Osteoblast (primary cell): ENCODE measurements at places on chromosomes 7 and 10. TPM values are rescaled to one million over a fixed set of nuclear protein-coding genes. Genes with fewer than 3 reads are reported as not detected.

LOXL4 gene
- total RNA-seq = 28.6 and 36.6 TPM in 2 replicates

ARHGEF35 gene
- total RNA-seq = 2.4 and 3.6 TPM in 2 replicates

ARHGAP19 gene
- 7.7 and 8.7 TPM in 2 replicates for total RNA-seq

HOXA6 gene
- total RNA-seq = 5.0 and 7.6 TPM in 2 replicates

SLC39A12 gene
- not detected in 2 replicates for total RNA-seq

TAF3 gene
- total RNA-seq = 2.2 and 2.4 TPM in 2 replicates

TCAF2 gene
- total RNA-seq = 1.8 and 2.5 TPM in 2 replicates

SFRP4 gene
- total RNA-seq = 151 and 205 TPM in 2 replicates

TFEC gene
- total RNA-seq = under 0.01 and 0.36 TPM in 2 replicates

FGFBP3 gene
- total RNA-seq = 0.72 and 1.2 TPM in 2 replicates

VAX1 gene
- not detected in 2 replicates for total RNA-seq
